Panc1 (cell line): ENCODE measurements at places on chromosomes 5 and 9. TPM values are rescaled to one million over a fixed set of nuclear protein-coding genes. Genes with fewer than 3 reads are reported as not detected.

The IL31RA gene
- 3.1 TPM for total RNA-seq

The CCNJL gene
- total RNA-seq = 35.0 TPM

The POLR1E gene
- 93.8 TPM for total RNA-seq

The TPRN gene
- 21.7 TPM for total RNA-seq

The C9orf50 gene
- not detected for total RNA-seq

The LIX1 gene
- total RNA-seq = not detected

The GPR150 gene
- 0.54 TPM for total RNA-seq

The MLANA gene
- total RNA-seq = not detected
